ENCODE measurements at places on chromosomes 7 and 10. TPM values are rescaled to one million over a fixed set of nuclear protein-coding genes. Genes with fewer than 3 reads are reported as not detected.

DNA sequence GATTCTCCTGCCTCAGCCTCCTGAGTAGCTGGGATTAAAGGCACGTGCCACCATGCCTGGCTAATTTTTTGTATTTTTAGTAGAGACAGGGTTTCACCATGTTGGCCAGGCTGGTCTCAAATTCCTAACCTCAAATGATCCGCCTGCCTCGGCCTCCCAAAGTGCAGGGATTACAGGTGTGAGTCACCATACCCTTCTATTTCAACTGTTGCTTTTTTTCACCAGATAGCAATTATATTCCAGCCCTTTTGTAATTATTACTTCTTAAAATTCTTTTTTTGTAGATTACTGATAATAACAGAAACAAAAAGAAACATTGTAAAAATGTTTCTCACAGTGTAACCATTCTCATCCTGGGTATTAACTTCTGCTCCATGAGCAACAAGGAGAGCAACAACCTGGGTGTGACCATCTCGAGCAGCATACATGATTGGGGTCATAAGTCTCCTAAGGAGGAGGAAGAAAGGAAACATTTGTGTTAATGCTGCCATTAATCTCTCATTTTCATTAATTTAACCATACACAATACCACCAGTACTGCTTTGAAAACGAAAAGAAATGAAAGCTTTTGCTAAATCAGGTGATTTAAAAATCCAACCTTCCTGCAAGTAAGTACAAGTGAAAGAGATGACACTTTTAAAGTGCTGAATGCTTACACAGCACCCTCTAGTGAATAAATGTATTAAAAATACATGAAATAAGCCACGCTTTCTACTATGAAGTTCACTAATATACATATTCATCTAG lies 41.8 kb downstream of the ASZ1 start:
- peak; percentile 69 for DNase-seq

GRCh38 chr7:4108951-4109350 lies 573.1 kb upstream of the FOXK1 start:
- DNase-seq: no peak

DNA sequence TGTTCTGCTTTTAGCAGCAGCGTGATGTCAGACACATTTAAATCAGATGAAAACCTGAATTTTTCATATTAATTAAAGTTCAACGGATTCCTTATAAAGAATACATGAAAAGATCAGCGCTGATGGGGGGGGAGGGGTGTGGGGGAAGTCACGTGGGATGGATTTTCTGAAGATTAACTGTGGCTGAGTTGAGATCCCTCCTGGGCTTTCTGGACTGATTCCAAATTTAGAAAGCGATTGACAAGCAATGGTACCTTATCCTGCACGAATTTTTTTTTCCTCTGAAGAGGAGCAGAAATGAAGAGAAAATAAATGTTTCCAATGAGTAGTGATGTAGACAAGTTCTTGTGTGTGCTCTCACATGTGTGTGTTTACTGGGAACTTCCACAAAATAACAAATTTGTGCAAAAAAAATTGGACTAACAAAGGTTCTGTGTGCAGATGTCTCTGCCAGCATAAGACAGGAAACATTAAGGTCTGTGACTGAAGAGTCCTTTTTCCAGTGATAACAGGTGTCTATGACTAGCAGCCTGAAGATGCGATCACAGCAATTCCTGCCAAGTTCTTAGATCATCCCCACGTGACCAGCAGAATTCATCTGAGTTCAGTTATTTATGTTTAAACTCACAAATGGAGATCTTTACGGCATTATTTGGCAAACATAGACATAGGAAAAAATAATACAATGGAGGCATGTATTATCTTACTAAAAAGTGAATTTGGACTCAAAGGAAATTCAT lies 585.2 kb upstream of the CELF2 start:
- no peak for DNase-seq

GRCh38 chr10:112803961-112804401 lies 146.1 kb upstream of the TCF7L2 start:
- no peak for DNase-seq

- DNase-seq: peak; percentile 52
Measured at GRCh38 chr7:121084256-121084655, 95.7 kb downstream of the CPED1 start.

The GLCCI1 gene
- 6.9 TPM for total RNA-seq

DNA sequence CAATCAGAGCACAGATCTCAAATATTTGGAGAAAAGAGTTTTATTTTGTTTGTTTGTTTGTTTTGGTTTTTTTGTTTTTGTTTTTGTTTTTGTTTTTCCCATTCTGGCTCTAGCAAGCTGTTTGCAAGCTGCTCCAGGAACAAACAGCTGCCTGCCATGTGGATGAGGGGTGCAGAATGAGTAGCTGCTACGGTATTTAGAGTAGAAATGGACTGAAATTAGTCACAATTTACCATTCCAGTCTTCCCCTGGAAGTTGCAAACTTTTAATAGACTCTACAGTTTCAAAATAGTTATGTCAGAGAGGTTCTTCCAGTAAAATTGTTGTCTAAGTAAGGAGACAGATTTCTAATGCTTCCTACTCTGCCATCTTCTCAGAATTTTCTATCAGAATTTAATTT lies 27.1 kb upstream of the TAS2R16 start:
- peak; percentile 75 for DNase-seq

- DNase-seq: peak; percentile 9
Measured at GRCh38 chr10:12588091-12588860, 238.9 kb downstream of the CAMK1D start.

- DNase-seq: no peak
Measured at GRCh38 chr10:55169493-55169892, 368.5 kb upstream of the PCDH15 start.

GRCh38 chr7:148979827-148980226 lies 48.5 kb downstream of the PDIA4 start:
- no peak for DNase-seq

DNA sequence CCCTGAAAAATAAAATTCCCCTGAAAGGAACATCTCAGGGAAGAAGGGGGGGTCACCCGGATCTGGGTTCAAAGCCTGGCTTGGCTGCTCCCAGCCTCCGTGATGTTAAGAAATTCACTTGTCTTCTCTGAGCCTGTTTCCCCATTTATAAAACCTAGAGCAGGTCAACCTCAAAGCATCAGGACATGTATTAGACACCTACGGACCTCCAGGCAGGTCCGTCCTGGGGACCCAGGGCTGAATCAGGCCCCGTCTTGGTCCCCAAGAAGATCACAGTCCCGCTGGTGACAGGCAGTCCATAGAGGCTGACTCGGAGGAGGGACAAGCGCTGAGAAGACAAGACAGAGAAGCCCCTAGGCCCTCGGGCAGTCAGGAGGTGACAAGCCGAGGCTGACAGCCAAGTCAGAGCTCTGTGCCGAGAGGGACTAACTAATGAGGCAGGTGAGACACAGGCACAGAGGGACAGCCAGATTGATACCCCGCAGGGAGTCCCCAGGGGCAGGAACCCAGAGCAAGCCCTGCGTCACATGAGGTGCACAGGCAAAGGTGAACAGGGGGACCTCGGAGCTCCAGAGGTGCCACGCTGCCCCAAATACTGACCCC lies 2.9 kb downstream of the MYL10 start:
- no peak for DNase-seq

The ADAM8 gene
- 7.8 TPM for total RNA-seq

The OIT3 gene
- under 0.01 TPM for total RNA-seq

Data from fibroblast of villous mesenchyme (primary cell).